Smooth muscle cell of the pulmonary artery (primary cell): ENCODE measurements at places on chromosomes 1 and 21. TPM values are rescaled to one million over a fixed set of nuclear protein-coding genes. Genes with fewer than 3 reads are reported as not detected.

The FAM167B gene
- 0.98 and 2.3 TPM in 2 replicates for total RNA-seq

The POU3F1 gene
- 0.03 TPM in 1 of 2 replicates, not detected in the other for total RNA-seq

The CRABP2 gene
- total RNA-seq, result 13.8 and 24.8 TPM in 2 replicates

The COL8A2 gene
- total RNA-seq, result 6.6 and 13.8 TPM in 2 replicates

The CD244 gene
- total RNA-seq, result 0.13 TPM in 1 of 2 replicates, not detected in the other

The MRPL55 gene
- total RNA-seq, result 41.1 and 50.7 TPM in 2 replicates
